H54 (cell line): ENCODE measurements at places on chromosomes 3 and 15.

GRCh38 chr3:148708409-148708808, 10.7 kb downstream of the AGTR1 start:
- no peak for DNase-seq

DNA sequence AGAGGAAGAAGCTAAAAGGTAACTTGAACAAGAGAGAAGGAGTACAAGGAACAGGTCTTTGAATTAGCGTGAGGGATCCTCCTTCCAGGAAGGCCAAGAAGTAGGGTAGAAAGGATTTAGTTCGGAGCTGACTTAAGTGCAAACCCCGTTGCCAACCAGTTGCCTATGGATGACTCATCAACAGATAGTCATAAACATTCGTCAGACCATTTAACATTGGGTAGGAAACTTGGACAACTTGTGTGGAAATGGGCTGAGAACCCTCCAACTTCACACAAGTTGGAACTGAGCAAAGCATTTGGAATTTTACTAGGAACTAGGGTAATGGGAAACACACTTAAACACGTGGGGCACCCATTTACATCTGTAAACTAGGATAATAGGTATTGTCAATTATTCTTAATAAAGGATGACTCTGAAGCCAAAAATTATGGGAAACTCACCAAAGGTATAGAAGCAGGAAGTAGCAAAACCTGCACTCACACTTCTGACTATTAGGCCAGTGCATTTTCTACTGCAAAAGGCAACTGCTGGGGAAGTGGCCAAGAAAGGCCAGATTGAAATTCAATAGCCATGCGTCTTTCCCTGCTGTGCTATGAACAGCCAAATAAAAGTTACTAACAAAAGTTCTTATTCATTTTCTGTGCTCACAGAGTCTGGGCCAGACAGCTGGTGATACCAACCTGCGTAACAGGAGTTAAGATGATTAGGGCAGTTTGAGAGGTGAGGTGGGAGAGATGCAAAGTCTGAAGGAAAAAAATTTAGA, 174.5 kb upstream of the TMC3 start:
- DNase-seq = no peak

- no peak for DNase-seq
These were observed 46.1 kb downstream of the PIK3R4 start for GRCh38 chr3:130700541-130700940.

DNA sequence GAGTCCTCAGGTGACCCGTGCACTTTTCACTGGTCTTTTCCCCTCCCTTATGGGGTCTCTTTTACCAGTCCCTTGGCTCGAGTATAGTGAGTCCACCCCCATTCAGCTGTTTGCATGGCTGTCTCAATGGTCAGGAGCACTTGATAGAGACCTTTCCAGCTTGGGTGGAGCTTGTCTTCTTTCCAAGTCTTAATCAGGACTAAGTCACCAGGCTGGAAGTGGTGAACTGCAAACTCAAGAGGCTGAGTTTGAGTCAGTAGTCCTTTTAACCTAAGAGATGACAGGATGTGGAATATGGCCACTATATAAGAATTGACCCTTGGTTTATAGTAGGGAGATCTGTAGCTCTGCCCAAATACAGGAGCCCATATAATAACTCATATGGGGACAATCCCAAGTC, 279.7 kb downstream of the PYDC2 start:
- DNase-seq = no peak
